CD4-positive, CD25-positive, alpha-beta regulatory T cell (primary cell): ENCODE measurements at places on chromosomes 12 and 14.

DNA sequence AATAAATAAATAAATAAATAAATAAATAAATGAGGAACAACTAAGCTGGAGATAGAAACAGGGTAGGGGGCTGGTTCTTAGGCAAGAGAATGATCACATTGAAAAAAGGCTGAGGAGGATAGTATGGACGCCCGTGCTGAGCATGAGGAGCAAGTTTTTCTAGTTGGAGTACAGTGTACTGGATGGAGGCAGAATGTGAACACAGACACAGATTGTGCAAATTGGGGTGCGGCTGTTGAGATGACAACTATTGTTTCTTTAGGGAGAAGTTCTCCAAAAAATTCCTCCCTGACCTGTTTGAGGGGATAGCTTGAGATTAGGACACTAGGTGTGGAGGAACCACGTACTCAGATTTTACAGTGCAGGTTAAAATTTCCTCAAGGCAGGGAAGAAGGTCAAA, 979 bp upstream of the BIN2 start:
- H3K36me3 ChIP-seq, result peaks cover 7% of the 10 kb centered on the region
- DNase-seq, result no peak
- H3K4me1 ChIP-seq, result peaks cover 98% of the 10 kb centered on the region
- H3K27ac ChIP-seq, result peak overlapping the region; percentile 95

GRCh38 chr12:42141981-42142606, 2.6 kb downstream of the GXYLT1 start:
- no peak for DNase-seq
- H3K4me1 ChIP-seq, result peaks cover 18% of the 10 kb centered on the region
- H3K27me3 ChIP-seq, result no peaks in the 10 kb centered on the region
- no peak overlapping the region for H3K27ac ChIP-seq
- no peak overlapping the region for H3K4me3 ChIP-seq

- peaks cover 24% of the 10 kb centered on the region for H3K4me1 ChIP-seq
- no peaks in the 10 kb centered on the region for H3K36me3 ChIP-seq
- peak; percentile 24 for DNase-seq
- no peaks in the 10 kb centered on the region for H3K27me3 ChIP-seq
- peak overlapping the region; percentile 77 for H3K4me3 ChIP-seq
Measured at GRCh38 chr12:91778091-91778832, 367.4 kb downstream of the BTG1 start.

GRCh38 chr12:40953076-40953475, 235.0 kb upstream of the PDZRN4 start:
- no peak overlapping the region for H3K27ac ChIP-seq
- no peaks in the 10 kb centered on the region for H3K27me3 ChIP-seq
- no peak for DNase-seq
- no peak overlapping the region for H3K4me3 ChIP-seq

DNA sequence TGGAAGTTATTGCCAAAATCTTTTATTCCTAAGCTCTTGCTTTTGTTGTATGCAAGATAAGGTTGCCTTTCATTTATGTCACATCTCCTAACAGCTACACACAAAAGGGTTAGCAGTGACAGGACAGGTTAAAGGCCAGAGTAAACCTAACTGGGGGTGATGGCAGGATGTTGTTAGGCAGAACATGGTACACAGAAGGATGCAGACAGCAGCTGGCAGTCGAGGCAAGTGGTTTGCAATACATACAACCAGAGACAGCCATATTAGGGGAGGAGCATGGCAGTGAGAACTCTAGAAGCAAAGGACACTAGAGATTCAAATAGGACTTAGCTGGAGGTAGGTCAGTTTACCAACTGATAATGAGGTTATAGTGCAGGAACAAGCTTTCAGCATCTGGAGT, 2.7 kb upstream of the ABCD2 start:
- H3K4me1 ChIP-seq, result peaks cover 46% of the 10 kb centered on the region
- H3K36me3 ChIP-seq, result no peaks in the 10 kb centered on the region
- no peaks in the 10 kb centered on the region for H3K27me3 ChIP-seq
- peak; percentile 35 for DNase-seq

DNA sequence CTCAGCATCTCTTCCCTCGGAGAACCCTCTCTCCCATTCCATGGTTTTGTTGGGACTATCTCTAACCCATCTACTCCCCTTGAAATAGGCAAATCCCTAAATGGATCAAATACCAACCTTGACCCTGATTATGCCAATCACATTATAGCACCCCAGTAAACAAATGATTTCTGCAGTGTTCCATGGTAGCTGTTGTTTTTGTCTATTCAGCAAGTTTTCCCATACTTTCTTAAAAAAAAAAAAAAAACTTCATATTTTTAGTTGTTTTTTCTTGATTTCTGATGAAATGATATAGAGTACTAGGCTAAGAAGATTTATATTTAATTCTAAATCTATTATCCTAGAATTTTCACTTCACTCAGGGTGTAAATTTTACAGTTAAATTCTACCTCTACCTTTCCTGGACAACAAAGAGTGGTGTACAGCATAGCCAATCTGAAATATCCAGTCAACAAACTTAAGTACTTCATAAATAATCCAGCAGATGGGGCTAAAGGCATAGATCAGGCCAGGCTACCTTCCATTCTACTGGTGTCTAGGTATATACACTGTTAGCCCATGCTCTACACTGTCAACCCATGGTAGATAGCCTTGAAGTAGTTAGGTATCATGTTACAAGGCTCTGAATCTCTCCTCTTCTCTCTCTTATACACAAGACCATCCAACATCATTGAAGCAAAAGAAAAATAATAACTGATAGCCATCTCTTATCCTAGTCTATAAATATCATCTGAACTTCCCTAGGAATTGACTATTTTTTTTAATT, 82.2 kb downstream of the PLEKHG7 start:
- DNase-seq, result peak; percentile 12
- no peak overlapping the region for H3K4me3 ChIP-seq
- no peaks in the 10 kb centered on the region for H3K4me1 ChIP-seq
- no peaks in the 10 kb centered on the region for H3K27me3 ChIP-seq
- H3K36me3 ChIP-seq, result peaks cover 7% of the 10 kb centered on the region

GRCh38 chr12:19749906-19750574, 310.7 kb downstream of the AEBP2 start:
- no peaks in the 10 kb centered on the region for H3K4me1 ChIP-seq
- H3K27me3 ChIP-seq, result no peaks in the 10 kb centered on the region
- DNase-seq, result no peak
- H3K36me3 ChIP-seq, result no peaks in the 10 kb centered on the region
- H3K27ac ChIP-seq, result no peak overlapping the region
- H3K4me3 ChIP-seq, result no peak overlapping the region

DNA sequence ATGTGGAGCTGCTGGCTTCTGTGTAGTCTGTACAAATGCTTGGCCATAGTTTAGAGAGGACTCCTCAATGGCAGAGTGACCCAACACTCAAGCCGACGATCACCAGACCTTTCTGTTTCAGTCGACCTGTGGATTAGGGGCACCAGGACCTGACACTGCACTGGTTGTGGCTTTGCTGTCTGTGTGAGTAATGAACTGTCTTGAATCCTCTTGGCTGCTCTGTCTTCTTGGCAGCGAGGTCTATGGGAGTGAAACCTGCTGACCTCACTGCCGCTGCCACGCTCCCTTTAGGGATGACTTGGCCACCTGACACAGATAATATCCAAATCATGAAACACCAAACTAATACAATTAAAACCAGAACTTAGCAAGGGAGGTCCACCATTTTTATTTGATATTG, 83.5 kb upstream of the C14orf180 start:
- H3K36me3 ChIP-seq, result no peaks in the 10 kb centered on the region
- no peak for DNase-seq
- H3K27me3 ChIP-seq, result peaks cover 1% of the 10 kb centered on the region
- no peak overlapping the region for H3K4me3 ChIP-seq
- no peaks in the 10 kb centered on the region for H3K4me1 ChIP-seq

DNA sequence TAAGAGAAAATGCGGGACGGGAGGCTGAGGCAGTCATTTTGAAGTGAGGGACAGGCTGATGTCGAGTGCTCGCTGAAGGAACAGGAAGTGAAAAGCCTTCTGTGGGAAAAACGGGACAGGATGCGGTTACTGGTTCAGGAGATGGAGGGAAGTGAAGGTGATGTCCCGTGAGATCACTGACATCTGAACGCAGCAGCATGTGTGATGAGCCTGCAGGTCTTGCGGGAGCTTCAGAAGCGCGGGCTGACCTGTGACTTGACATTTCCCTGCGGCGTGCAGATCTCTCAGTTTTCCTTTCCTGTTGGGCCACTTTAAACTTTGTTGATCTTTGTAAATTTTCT, 77.8 kb downstream of the DDX51 start:
- peak overlapping the region; percentile 37 for H3K4me3 ChIP-seq
- peaks cover 57% of the 10 kb centered on the region for H3K36me3 ChIP-seq
- peak overlapping the region; percentile 64 for H3K27ac ChIP-seq
- peaks cover 11% of the 10 kb centered on the region for H3K4me1 ChIP-seq

- H3K4me3 ChIP-seq, result no peak overlapping the region
- no peaks in the 10 kb centered on the region for H3K27me3 ChIP-seq
- no peaks in the 10 kb centered on the region for H3K36me3 ChIP-seq
- H3K4me1 ChIP-seq, result no peaks in the 10 kb centered on the region
Measured at GRCh38 chr14:95046711-95047681, 110.3 kb downstream of the DICER1 start.

DNA sequence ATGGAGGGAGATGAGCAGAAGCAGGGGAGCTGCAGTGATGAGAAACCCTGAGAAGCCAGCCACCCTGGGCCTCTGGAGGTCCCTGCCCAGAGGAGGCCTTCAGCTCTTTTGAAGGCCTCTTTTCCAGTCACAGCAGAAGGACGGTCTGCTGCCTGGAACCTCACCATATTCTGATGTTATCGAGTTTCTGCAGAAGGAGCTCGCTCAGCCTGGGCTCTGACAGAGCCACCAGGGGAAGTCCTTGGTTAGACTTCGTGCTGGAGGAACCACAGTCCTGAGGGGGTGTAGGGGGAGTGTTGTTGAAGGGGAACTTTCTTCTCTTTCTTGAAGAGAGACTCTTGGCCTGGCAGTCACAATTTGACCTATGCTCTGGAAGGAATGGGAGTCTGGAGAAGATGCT, 25.1 kb upstream of the BATF start:
- no peaks in the 10 kb centered on the region for H3K36me3 ChIP-seq
- H3K4me1 ChIP-seq, result peaks cover 6% of the 10 kb centered on the region
- no peak overlapping the region for H3K27ac ChIP-seq

- no peaks in the 10 kb centered on the region for H3K27me3 ChIP-seq
- H3K36me3 ChIP-seq, result peaks cover 7% of the 10 kb centered on the region
- no peak overlapping the region for H3K27ac ChIP-seq
- no peak overlapping the region for H3K4me3 ChIP-seq
- no peak for DNase-seq
Measured at GRCh38 chr12:118330421-118331018, 42.2 kb downstream of the TAOK3 start.

- DNase-seq, result no peak
- no peaks in the 10 kb centered on the region for H3K4me1 ChIP-seq
- no peaks in the 10 kb centered on the region for H3K36me3 ChIP-seq
- no peak overlapping the region for H3K27ac ChIP-seq
- no peak overlapping the region for H3K4me3 ChIP-seq
Measured at GRCh38 chr14:87067061-87067460, 925.9 kb downstream of the GALC start.

DNA sequence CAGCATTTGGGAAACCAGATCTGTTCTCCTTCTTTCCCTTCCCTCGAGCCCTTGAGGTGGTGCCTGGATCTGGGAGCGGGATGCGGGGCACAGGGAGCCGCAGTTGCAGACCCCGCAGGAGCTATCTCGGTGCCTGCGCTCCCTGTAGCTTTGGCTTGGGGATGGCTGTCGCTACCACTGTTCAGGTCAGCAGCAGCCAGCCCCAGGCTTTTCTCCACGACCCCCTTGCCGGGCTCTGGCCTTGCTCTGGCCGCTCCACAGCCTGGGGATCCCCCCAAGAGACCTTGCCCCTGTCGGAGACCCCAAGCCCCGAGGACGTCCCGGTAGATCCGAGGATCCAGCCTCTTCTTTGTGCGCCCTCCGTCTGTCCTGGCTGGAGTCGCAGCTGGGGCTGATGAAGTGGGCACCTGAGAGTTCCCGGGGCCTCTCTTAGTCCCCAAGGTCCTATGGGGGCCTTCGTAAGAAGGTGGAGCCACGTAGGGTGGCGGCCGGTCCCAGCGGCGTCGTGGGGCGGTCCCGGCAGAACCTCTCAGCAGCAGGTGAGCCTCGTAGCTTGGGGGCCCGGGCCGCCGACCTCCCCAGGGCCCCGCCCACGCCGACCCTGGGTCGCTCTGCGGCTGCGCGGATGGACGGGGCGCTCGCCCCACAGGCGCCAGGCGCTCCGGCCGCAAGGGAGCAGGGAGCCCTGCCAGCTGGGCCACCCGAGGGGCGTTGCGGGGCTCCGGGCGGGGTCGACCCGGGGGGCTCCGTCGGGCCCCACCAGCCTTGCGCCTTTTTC, 1.3 kb downstream of the DDN start:
- DNase-seq, result no peak
- peaks cover 30% of the 10 kb centered on the region for H3K27me3 ChIP-seq
- H3K4me3 ChIP-seq, result no peak overlapping the region
- no peak overlapping the region for H3K27ac ChIP-seq
